ENCODE measurements at places on chromosomes 5 and 9.

GRCh38 chr9:76921165-76921564 is 15.3 kb upstream of the PRUNE2 start:
- DNase-seq, result no peak

- no peak for DNase-seq
These were observed 14.0 kb downstream of the PRKAA1 start for GRCh38 chr5:40784027-40784653.

- no peak for DNase-seq
These were observed 64.4 kb downstream of the NUDT12 start for GRCh38 chr5:103498211-103498610.

- no peak for DNase-seq
These were observed 48.5 kb downstream of the WNK2 start for GRCh38 chr9:93232388-93232960.

DNA sequence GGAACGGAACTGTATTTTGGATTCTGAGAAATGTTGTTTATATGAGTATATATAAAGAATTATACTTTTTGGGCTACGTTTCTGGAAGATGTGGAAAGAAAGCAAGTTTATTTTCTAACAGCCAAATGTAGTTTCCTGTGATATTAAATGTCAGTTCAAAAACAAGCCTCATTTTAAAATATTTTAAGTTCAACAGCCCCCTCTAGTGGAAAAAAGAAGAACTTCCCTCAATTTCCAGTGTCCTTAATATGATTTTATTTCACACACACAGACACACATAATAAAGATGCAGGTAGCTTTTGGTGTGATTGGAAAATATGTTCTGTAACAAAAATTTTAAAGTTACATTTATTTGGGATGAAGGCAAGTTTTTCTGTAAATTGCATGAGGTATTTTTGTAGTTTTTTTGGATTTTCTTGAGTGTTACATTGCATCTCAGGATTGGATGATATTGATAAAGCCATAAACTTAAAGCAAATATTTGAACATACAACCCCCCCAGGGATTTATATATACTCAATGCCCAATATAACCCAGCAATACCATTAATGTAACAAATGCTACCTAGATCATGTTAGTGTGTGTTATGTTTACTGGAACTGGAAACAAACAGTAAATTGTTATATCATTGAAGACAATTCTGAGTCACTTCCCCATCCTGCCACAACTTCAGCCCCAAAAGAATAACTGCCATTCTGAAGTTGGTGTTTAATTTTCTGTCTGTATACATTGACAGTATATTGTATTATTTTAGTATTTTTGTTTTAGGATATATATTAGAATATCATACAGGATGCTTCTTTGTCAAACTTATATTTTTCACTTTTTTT is 54.0 kb downstream of the CCDC171 start:
- DNase-seq, result no peak

DNA sequence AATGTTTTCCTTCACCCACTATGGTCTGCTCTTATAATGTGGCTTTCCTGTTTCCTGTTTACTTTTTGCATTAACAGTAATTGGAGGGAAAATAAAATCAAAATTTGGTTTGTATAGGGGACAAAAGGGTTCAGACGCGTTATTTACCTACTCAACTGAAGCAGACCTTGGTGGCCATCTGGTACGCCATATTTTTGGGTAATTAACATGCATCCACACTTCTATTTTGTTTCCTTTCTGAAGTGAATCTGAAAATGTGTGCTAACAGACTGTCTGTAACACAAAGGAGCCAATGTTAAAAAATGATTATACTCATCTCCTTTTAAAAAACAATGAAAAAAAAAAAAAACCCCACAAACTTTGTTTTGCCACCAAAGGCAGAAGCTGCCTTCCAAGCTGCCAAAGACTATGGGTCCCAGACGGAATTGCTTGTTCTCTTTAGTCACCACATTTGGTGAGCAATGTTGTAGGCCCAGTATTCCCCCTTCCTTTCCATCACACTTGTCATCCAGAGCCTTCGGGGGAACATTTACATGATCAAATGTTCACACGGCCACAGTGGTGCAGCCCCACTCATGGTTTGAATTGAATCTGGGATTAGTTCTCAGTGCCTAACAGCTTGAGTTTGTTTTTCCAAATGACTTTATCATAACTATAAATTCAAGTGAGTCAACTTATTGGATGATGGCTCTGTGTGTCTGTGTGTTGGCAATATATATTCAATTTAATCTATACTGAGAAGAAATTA is 323.7 kb upstream of the CD180 start:
- no peak for DNase-seq

DNA sequence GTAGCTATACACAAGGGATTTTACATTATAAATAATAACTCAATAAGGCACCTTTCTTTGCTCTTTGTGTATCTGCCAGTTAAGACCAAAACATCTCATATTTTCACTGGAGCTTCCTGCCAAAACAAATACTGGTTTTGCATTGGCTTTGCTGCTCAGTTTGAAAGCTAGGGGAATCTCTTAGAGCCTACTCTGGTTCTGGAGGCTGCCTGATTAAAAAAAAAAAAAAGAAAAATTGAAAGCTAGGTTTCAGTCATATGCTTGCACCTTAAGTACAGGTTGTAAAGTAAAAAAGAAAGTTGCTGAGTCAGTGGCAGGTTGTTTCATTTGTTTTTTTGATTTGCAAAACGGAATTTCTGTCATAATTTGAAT is 2.3 kb downstream of the DENND4C start:
- no peak for DNase-seq

GRCh38 chr5:135399794-135400542 is 937 bp upstream of the MACROH2A1 start:
- DNase-seq, result no peak

DNA sequence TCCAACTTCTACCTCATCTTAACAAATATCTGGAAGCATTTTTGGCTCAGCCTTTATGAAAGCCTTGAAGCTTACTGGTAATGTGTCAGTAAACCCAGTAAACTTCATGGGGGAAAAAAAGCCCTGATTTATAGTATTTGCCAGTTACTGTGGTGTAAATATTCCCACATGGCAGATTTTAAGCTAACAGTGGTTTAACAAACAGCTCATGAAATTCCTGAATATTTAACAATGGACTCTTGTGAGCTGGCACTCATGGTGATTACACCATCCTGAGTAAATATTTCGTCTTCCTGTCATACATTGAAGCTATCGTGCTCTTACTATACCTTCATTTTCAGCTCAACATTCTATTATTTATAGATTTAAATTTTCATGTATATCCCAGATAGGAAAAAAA is 57.0 kb upstream of the ACOT12 start:
- no peak for DNase-seq

GRCh38 chr5:93589152-93589828 is 6.3 kb downstream of the NR2F1 start:
- DNase-seq, result no peak

DNA sequence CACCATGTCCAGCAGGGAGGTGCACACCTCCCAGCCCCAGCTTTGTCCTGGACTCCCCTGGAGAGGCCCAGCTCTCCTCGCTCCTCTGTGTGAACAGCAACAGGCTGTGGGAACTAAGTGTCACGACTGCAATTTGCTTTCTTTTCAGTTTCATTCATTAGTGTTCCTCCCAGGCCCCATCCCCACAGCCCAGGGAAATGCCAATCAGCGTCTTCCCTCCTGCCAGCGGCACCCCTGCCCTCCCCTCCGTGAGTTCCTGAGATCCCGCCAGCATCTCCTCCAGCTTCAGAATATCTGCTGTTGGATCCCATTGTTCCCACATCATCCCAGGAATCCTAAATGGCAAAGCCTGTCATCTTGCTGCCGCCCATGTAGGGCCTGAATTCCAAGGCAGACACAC is 13.1 kb upstream of the RPL26L1 start:
- DNase-seq, result no peak

- no peak for DNase-seq
These were observed 25.5 kb downstream of the NFIB start for GRCh38 chr9:14288433-14288832.

GRCh38 chr5:16489322-16489791 is 23.8 kb upstream of the ZNF622 start:
- DNase-seq, result no peak

DNA sequence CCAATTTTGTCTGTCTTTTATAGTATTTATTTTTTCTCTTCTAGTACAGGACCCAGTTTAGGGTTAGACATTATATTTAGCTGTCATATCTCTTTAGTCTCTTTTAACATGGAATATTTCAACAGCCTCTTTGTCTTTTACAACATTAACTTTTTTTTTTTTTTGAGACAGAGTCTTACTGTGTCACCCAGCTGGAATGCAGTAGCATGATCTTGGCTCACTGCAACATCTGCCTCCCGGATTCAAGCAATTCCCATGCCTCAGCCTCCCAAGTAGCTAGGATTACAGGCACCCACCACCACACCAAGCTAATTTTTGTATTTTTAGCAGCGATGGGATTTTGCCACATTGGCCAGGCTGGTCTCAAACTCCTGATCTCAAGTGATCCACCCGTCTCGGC is 90.1 kb downstream of the ADAMTS6 start:
- no peak for DNase-seq

DNA sequence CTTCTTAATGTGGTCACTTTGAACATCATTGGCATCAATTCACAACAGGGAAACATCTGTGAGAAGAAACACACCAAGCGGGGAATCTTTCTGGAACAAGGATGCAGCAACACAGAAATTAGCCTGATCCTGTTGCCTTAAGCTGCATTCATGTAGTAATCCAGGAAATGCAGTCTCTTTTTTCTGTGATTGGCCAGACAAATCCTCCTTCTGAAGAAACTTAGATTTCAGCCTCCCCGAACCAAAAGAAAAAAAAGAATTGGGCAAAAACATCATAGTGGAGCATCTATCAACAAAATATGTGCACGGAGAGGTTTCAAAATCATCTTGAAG is 7.2 kb upstream of the XPA start:
- DNase-seq, result no peak

GRCh38 chr9:8346296-8346695 is 546.7 kb upstream of the DMAC1 start:
- no peak for DNase-seq

GRCh38 chr5:122137702-122138101 is 8.4 kb downstream of the ZNF474 start:
- no peak for DNase-seq

DNA sequence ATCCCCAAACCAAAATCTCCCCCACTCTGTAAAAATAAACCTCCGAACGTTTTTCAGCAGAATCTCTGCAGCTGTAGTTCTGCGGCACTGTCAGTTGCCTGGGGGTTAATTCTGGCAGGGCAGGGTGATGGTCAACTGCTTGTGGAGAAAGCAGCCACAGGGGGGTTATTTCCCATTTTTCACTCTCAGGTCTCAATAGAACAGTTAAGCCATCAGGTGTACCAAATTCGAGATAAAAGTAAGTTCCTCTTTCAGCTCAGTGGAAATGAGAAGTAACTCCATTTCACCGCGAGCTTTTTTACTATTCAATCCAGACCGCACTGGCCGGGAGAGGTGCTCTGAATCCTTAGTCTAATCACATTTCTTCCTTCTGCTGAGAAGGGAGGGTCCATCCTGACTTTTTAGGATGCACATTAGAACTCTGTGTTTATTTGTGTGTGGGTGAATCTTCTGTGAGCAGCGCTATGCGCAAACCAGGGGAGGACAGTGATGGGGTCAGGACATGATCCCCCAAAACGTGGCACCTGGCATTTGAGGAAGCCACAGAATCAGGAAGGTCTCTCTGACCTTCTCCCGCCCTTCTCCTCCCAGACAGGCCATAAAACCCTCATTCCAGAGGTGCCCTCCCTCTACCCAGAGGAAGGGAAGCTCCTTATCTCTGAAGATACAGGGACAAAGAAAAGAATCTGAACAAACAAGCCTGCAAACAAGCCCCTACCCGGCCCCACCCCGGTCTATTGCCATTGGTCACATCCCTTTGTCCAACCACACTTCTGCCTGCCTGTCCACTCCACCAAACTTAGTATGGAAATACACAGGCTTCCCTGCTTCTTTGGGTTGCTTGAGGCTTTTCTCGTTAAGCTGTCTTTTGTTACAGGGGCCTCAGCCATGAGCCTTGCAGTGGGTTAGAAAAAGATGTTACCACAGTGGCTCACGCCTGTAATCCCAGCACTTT is 229.0 kb downstream of the ROR2 start:
- DNase-seq, result no peak

GRCh38 chr9:79023134-79023580 is 548.6 kb upstream of the TLE4 start:
- DNase-seq, result no peak

DNA sequence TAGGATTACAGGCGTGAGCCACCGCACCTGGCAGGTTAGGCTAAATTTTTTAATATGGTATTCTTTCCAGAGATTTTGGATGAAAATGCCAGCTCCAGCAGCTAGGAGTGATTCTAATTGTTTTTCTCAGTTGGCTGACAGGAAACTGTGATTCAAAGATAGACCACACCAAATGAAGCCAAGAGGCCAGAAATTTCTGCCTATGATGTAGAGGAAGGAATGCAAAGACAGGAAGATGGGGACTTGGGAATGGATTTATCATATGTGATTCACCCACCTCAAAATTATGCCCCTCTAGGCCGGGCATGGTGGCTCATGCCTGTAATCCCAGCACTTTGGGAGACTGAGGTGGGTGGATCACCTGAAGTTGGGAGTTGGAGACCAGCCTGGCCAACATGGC is 53.3 kb downstream of the UGCG start:
- no peak for DNase-seq

DNA sequence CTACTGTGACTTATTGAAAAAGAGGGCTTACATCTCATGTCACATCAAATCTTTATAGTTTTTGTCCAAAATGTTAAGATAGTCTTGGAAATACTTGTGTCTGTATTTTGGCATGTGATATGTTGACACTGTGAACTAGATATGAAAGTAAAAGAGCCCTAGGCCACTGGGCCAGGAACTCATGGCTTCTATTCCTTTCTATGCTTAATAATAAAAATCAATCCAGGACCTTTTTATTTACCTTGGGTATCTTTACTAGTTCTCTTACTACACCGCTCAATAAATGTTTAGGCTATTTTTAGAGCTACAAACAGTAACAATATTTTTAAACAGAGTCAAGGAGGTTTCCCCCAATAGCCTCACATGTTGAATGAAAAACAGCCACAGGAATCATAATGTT is 348.6 kb upstream of the SLC24A2 start:
- DNase-seq, result no peak

- no peak for DNase-seq
These were observed 3.8 kb upstream of the CTNNAL1 start for GRCh38 chr9:109017061-109017460.
